AML-193 (cell line): ENCODE measurements at places on chromosomes 4 and X.

DNA sequence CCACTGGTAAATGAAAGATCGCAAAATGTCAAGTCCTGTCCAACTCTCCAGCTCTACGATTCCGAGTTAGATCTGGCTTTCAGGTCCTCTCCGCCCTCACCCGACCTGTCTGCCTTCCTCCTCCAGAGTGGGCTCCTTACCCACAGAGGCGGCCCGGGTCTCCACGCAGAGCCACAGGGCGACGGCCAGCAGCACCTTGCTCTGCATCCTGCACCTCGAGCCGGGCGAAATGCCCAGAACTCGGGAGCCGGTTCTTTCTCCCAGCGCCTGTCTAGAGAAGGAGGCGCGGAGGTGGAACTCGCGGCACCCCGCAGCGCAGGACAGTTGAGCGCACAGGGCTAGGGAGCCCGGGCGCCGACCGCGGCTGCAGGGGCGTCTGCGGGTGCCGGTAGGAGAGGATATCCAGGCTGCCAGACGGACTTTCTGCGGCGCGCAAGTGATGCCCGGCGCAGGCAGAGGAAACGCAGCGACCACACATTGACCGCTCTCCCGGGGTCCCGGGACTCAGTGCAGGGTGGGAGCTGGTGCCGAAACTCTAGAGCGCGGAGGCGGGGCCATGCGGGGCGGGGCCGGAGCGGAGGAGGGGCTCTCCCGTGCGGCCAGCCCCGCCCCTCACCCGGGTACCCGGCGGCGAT lies at the start of gene KDR:
Gene KDR (minus strand): TSS at position 509 of the 635 bp plus-strand sequence. CDS start 302 bp downstream, at position 207.
- DNase-seq, result no peak

GRCh38 chr4:112916868-112917267 lies 132.6 kb upstream of the ANK2 start:
- DNase-seq, result no peak

- DNase-seq, result no peak
Observed at GRCh38 chr4:174713181-174713580, 115.9 kb downstream of the GLRA3 start.

DNA sequence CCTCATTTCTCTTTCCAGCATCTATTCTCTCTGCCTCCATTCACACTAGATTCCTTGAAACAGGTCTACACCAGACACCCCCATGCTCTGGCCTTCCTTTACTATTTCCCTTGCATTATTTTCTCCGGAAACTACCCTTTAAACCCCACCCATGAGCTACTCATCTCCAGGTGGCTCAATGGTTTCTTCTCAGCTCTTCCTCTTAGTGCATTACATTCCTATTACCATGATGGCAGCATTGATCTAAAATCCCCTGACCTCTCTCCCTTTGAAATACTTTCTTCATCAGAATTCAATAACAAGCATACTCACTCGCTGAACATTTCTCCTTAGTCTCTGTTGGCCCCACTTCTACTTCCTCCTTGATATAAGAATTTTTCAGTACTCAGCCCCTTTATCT lies 94.6 kb downstream of the SYNPO2 start:
- DNase-seq, result no peak

GRCh38 chr4:82948647-82949204 lies 48.2 kb downstream of the THAP9 start:
- no peak for DNase-seq

DNA sequence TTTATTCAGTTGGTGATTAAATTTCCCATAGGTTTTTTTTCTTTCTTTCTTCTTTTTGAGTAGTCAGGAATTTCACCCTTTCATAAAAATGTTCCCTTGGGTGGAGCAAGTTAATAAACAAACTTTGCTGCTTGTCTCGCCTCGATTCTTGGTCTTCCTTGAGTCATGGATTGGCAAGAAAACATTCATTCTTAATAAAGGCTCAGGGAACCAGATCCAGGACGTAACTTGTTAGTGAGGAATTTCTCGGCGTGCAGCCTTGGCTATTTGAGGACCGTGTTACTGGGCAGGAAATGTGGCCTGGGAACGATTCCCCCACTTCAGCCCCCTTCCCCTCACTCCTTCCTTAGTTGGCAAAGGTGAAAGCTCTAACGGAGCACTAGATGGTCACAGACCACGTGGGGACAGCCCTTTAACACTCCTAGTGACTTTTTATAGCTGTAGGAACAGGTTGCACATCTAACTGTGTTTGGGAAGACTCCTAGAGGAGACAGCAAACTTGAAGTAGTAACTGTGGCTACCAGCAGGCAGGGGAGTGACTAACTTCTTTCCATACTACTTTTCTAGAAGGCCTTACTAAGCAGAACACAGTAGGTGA lies 106.8 kb downstream of the UCHL1 start:
- no peak for DNase-seq

GRCh38 chrX:56233100-56233499 lies 944 bp downstream of the KLF8 start:
- no peak for DNase-seq

- DNase-seq, result no peak
Observed at GRCh38 chr4:109205186-109205585, 97.3 kb downstream of the COL25A1 start.

DNA sequence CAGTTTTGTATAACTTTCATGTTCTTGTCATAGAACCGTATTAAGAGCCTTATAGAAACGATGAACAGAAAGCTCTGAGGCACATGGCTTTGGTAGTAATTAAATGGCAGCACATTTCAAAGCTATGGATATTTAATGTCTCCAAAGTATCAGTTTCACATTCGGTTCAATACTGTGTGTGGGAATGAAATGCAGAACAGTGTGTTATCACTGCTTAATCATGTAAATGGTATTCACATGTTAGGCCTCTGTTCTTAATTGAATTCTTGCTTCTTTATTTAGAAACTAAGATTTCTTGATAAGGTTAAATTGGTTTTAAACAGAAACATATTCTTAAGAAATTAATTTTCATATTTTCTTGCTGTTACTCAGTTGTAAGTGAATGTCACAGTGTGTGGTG lies 701.0 kb upstream of the PITX2 start:
- DNase-seq, result no peak

DNA sequence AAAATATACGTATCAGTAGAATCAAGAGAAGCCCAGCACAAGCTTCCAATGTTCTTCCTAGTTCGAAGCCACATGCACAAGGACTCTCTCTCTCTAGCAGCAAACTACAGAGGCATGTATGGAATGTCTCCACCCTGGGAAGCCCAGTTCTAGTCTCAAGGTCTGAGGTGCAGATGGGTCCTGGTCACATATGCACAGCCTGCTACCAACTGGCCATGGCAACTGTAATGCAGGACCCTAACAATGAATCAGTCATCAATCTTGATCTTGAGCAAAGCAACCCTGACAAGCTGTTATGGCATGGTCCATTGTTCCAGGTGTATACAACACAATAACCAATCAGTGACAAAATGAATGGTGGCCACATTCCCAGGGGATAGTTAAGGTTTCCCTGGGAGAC lies 55.8 kb downstream of the MBNL3 start:
- DNase-seq, result no peak

- no peak for DNase-seq
Observed at GRCh38 chr4:98778206-98778605, 119.8 kb upstream of the TSPAN5 start.

- no peak for DNase-seq
Observed at GRCh38 chr4:73607375-73608033, 12.7 kb downstream of the RASSF6 start.

DNA sequence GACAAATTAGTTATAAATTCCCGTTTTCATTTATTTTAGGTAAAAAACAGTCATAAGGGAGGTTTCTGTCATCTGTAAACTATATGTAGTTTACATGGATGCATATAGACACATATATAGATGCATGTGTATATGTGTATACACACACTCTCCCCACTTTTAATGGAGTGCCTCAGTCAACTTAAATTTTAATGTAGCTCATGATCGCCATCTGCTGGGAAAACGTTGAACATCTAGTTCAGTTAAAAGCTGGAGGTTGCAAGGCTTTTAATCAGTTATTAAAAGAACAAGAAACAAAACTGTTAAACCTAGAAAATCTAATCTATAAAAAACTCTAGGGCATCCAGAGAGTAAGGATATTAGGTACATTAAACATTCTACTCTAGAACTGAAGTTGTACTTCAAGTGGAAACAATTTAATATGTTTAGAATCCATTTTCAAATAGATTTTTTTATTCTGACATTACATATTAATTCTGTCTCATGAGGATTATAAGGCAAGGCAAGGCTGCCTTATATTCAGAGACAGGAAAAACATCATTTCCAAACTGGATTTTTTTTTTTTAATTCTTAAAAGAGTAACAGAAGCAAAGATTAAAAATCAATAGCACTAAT lies 122.6 kb downstream of the SHISA3 start:
- peak; percentile 21 for DNase-seq

DNA sequence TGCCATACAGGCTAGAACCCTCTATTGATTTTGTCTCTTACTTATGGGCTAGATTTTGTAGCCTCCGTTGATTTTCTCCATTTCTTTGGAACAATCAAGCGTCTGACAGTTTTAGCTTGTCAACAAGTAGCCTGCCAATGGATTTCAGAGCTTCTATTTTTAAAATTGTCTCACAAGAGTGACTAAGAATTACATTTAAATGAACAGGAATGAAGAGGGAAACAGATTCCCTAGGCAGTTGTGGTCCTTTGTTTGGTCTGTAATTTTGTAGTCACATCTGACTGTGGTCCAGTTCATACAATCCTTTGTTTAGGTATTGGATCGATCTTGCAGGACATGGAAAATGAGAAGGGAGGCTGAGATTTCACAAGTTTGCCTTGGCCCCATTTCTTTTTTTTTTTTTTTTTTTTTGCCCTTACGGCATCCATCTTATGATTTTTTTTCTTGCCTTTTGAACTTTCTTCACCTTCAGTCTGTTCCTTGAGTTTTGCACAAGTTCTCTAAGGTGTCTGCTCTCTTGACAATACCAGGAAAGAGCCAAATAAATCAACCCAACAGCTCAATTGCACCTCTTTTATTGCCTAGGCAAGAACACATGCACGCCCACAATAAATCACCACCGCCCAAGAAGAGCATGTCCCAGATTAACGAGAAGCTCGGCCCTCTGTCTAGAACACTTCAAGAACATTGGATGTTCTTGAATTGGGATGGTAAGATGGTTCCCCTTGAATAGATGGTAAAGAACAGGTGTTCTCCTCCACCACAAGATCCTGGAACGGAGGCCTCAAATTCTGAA lies 86.5 kb upstream of the EGFL6 start:
- no peak for DNase-seq

GRCh38 chr4:78691971-78692821 lies 84.0 kb upstream of the BMP2K start:
- peak; percentile 69 for DNase-seq

GRCh38 chr4:7518871-7519637 lies 84.3 kb upstream of the PSAPL1 start:
- no peak for DNase-seq

DNA sequence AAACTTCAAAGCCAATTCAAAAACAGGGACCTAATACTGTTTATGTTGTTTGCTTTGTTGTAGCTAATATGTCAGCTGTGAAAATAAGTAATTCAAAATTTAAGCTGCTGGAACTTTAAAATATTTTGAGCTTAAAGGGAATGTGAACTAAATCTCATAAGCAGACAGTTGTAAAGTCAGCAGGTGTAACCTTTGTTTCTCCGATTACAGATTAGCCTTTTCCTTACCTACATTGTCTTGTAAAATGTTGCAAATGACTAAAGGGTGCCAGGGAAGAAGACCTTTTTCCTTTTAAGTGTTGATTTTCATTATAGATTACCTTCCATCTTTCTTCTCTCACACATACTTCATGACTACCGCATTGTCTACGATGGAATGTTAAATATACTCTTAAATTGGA lies 405.1 kb downstream of the KCNIP4 start:
- DNase-seq, result no peak

GRCh38 chr4:98166731-98167041 lies 23.4 kb upstream of the STPG2 start:
- DNase-seq, result no peak
